ENCODE measurements at places on chromosomes 12 and 14. TPM values are rescaled to one million over a fixed set of nuclear protein-coding genes. Genes with fewer than 3 reads are reported as not detected.

DNA sequence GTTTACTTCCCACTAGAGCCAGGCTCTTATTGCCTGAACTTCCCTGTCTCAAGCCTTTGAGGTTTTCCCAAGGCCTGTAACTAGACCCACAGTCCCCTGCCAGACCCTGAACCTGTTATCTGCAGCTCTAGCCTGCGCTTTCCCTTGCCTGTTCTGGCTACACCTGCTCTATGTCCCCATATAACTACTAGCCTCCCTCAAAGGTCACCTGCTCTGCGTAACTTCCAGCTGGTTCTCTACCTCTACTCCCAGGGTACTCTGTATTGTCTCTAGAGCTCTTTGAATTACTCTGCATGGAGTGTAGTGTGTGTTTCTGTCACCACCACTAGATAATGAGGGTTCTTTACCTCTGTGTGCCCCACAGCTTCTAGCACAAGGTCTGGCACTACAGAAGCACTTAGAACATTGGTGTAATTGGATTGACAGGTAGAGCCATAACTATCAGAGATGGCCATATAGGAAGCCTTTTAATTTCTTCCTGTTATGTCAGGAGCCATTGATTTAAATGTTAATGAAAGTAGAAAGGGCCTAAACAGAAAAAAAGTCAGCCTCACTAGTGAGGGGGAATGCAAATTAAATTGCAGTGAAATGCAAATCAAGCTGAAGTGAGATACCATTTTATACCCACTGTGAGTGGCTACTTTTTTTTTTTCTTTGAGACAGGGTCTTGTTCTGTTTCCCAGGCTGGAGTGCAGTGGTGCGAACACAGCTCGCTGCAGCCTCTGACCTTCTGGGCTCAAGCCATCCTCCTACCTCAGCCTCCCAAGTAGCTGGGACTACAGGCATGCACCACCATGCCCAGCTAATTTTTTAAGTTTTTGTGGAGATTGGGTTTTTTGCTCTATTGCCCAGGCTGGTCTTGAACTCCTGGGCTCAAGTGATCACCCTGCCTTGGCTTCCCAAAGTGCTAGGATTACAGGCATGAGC, 47.8 kb downstream of the EID3 start:
- peak; percentile 51 for DNase-seq

GRCh38 chr12:103855036-103855712, 14.1 kb upstream of the NT5DC3 start:
- no peak for DNase-seq

Gene SLCO1B3
- not detected for total RNA-seq

Gene IL26
- total RNA-seq = not detected

GRCh38 chr14:87000081-87000480, 992.9 kb downstream of the GALC start:
- no peak for DNase-seq

- no peak for DNase-seq
These were observed 1.1 kb downstream of the ATN1 start for GRCh38 chr12:6928703-6929407.

Gene OR4Q3
- not detected for total RNA-seq

Gene KLHL33
- total RNA-seq = 0.35 TPM

Gene ADCK1
- total RNA-seq = 8.3 TPM

- no peak for DNase-seq
These were observed 145.2 kb upstream of the TMCC3 start for GRCh38 chr12:94795520-94795919.

DNA sequence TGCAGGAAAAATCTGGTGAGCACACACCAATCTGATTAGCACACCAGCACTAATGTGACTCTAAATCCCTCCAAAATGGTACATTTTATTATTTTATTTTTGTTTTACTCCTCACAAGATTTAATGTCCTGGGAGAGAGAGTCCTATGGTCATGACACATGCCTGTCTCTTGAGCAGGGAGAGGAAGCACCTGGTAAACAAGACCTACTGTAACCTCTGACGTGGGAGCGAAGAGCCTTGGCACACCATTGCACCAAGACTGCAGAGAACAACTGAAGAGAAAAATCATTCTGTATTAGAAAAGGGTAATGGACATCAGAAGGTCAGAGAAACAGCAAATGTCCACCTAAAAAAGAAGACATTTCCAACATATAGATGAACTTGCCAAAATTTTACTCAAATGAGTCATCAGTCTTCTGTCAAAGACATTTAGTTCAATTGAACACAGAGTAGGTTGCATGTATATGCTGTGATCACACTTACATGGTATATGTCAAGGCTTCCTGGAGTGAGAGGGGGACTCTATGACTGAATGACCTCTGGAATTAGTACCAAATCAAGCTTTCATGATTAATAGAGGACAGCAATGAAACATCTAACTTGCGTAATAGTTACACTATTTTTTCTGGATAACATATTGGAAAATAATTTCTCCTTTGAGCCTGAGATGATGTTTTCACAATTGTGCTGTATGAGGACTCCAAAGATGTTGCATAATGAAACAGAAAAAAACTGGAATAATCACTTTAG, 186.9 kb upstream of the FLRT2 start:
- no peak for DNase-seq

Gene STON2
- total RNA-seq = 14.1 TPM

Gene NFE2
- 2.9 TPM for total RNA-seq

- no peak for DNase-seq
These were observed 53.0 kb upstream of the BCL11B start for GRCh38 chr14:99325016-99325415.

DNA sequence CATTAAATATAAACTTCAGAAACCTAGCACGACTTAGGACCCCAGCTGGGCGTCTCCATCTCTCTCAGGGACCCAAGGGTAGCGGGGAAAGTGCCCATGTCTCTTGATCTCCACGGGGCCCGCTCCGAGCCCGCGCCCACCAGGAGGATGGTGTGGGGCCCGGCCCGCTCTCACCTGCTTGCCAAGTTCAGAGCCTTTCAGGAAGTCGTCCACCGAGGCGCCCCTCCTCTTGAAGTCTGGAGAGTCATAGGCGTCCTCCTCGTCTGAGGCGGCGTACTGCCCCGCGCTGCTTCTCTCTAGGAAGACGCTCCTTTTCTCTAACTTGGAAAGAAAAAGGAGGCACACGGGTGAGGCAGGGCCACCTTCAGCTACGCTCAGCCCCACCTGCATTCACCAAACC, 96.9 kb downstream of the PIWIL1 start:
- no peak for DNase-seq

GRCh38 chr12:28191051-28192048, 1.1 kb downstream of the CCDC91 start:
- peak; percentile 73 for DNase-seq

DNA sequence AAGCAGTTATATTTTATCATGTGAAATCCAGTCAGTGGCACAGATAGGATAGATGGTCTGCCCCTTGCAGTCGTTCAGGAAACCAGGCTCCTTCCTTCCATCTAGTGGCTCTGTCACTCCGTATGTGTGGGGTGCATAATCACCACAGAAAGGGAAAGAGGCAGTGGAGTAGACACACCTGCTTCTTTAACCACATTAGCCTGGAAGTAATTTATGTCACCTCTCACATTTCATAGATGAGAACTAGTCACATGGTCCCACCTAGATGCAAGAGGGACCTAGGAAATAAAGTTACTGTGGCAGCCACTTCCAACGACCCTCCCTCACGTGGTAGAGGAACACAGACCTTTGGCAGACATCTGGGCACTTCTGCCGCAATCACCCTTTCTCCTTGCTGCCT, 14.2 kb upstream of the RNU6-8 start:
- DNase-seq = no peak

- DNase-seq = no peak
These were observed 227.1 kb upstream of the DDHD1 start for GRCh38 chr14:53380052-53380866.

- no peak for DNase-seq
These were observed 388.0 kb downstream of the VRK1 start for GRCh38 chr14:97185186-97185585.

GRCh38 chr14:76093077-76093476, 58.6 kb upstream of the GPATCH2L start:
- DNase-seq = no peak

Gene GLIPR1L1
- total RNA-seq = not detected

Gene NOVA1
- total RNA-seq = 5.1 TPM

All from right atrium auricular region (tissue), 2 donors.